ENCODE measurements at places on chromosomes 6 and 20.

DNA sequence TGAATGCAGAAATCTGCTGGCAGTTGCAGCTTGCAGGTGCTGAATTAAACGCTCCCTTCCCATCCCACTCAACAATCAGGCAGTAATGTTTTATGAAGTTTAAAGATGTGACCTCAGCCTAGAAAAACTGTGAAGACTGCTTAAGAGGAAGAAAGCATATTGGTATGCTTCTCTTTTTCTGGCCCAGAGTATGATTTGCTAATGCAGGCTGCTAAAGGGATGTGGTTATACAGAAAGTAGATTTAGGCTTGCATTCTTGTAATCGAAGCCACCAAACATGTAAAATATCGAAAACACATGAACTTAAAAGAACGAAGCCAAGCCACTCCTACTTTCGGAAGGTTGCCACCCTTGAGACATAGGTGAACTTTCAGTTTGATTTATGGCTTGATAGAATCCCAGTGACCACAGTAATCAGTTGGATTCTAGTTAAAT is 40.7 kb downstream of the MAP3K5 start:
- no peak for DNase-seq

DNA sequence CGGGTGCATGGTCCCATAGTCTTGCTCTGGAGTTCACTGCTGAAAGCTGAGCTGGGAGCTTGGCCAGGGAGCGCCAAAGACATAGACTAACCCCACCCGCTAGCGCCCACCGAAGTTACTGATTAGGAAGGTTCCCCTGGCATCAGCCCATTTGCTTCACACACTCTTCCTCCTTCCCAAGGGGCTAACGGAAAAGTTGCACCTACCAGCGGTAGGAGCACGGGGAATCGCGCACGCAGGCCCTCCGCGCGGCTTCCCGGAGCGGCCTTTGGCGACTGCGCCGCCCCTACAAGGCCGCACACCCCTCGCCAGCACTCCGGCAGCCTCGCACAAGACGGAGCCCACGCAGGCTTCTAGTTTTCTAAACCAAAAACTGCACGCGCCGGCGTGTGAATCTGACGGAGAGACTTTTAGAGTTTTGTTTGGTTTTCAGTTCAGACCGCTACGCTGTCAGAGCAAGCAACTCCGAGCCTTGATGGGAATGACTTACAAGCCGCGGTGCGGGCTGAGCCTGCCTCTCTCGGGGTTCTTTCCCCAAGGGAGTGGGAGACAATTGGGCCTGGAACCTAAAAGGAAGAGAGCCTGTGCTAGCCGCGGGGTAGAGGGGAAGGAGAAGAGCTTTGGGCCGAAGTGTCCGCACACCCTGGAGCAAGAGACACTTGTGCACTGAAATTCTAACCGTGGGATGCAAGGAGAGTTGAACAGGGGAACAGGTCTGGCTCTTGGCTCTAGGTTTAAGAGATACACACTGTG is 891 bp upstream of the POU3F2 start:
- peak; percentile 44 for DNase-seq

- DNase-seq, result no peak
Observed at GRCh38 chr6:159692303-159693127, 526 bp downstream of the SOD2 start.

GRCh38 chr6:9292975-9293374 is 857.6 kb upstream of the SLC35B3 start:
- no peak for DNase-seq

DNA sequence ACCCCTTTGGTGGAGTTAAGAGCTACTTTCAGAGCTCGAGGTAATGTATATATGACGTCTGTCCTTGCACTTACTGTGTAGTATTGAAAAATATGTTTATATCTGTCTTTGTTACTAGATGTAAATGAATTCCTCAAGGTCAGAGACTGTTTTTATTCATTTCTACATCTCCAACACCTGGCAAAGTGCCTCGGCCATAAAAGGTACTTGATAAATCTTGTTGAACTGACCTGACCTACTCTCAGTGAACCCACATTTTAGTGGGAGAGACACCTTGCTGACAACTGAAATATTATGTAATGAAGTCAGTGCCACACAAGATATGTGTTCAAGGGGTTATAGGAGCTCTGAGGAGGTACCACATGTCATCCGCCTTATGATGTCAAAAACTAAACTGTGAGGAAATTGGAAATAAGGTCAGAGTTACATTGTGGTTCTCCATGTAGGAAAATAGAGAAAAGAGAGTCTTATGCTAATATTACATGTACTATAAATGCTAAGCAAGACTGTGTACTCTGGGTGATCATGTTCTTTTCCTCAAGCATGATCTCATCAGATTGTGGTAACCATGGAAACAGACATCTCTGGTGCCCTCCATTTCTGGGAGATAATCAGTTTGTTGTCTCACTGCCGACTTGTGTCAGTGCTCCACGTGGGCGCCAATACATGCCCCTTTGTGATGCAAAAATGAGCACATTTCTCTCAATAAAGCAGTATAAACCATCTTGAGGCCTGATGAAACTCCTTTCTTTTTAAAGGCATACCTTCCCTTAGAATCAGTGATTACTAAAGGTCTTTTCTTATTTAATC is 5.7 kb upstream of the TMEM30A start:
- no peak for DNase-seq

DNA sequence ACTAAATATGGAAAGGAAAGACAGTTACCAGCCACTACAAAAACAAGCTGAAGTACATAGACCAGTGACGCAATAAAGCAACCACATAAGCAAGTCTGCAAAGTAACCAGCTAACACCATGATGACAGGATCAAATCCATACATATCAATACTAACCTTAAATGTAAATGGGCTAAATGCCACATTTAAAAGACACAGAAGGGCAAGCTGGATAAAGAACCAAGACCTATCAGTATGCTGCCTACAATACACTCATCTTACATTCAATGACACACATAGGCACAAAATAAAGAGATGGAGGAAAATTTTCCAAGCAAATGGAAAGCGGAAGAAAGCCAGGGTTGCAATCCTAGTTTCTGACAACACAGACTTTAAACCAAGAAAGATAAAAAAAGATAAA is 24.1 kb downstream of the HLA-C start:
- DNase-seq, result no peak

DNA sequence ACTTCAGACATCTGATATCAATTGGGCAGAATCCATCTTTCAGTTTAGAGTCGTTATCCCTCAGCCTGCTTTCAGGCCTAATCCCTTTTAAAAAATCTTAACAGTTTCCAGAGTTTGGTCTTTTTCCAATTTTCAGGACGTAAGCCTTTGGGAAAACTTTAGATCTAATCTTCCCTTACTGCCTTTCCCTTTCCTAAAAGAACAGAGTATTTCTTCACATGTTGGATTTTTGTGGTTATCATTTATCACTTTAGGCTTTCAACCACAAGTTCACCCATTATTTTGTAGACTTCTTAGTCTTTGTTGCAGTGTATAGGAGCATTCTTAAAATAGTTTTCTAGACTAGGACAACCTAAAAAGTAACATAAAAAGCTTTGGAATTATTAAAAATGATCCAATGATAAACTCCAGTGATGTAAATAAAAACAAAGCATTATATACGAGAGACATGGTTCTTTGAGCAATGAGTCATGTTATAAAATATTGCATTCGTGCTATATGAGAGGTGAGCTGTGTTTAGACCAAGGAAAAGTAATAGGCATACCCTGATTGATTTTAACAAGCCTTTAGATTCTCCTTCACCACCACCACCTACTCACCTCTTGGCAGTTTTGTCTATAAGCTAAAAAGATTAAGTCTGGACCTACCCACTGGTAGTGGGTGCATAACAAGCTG is 90.4 kb upstream of the MCHR2 start:
- no peak for DNase-seq

- peak; percentile 22 for DNase-seq
Observed at GRCh38 chr6:170212956-170213636, 77.8 kb downstream of the DLL1 start.

DNA sequence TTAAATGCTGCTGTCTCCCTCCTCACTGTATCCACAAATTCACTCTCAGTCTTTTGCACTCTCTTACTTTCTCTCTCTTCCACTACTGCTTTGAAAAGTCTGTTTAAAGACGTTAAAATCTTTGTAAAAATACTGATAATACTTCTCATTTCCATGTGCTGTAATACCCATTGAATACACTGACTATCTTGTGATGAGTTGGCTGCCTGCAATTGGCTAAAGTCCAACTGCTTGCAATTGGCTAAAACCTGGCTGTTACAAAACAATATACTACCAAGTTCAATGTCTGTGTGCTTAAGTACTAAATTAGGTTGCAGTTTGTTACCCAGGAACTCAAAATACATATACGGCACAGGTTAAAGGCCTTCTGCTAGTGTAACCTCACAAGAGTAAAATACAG is 264.8 kb downstream of the THBS2 start:
- DNase-seq, result no peak

DNA sequence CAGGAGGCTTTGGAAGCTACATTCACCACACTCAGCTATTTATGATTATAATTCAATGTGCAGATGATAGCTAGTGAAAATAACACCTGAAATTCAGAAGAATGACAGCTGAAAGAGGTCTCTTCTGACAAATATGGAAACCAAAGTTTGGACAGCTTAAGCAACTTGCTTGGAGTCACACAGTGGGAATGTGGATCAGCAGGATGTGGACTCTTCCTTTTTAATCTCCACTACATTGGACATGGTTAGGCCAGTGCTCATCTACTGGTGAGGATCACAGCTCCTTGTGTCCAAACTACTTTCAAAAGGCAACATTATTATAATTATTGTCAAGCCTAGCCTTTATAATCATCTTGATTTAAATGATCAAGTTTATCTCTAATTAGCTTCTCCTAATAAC is 10.4 kb downstream of the TRAPPC3L start:
- no peak for DNase-seq

DNA sequence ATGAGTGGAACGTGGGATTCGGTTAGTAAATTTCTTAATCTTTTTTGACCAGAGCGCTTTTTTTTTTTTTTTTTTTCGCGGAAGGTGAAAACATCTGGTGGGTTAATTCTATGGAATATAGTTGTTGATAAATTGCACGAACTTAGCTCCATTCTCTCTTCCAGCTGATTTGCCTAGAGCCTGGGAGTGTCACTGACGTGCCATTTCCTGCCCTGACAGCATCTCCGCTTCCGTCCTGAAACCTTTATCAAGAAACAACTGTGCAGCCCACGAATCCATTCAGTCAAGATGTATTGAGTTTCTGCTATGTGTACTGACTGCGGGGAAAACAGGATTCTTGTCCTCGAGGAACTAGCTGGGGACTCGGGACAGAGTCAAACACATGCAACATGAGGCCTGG is 59.5 kb upstream of the TGM3 start:
- no peak for DNase-seq

DNA sequence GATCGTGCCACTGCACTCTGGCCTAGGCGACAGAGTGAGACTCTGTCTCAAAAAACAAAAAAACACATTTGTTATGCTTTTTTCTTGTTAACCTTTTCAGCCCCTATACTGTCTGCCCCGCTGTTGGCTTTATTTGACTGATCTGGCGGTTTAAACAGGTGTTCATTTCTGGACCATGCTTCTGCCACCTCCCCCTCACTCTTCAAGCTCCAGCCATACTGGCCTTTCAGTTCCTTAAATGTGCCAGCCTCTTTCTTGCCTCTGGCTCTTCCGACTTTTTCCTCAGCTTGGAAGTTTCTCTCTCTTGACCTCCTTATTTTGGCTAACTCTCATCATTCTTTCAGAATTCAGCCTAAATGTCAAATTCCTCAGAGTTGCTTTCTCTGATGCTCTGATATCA is 35.2 kb upstream of the TXLNB start:
- DNase-seq, result no peak

DNA sequence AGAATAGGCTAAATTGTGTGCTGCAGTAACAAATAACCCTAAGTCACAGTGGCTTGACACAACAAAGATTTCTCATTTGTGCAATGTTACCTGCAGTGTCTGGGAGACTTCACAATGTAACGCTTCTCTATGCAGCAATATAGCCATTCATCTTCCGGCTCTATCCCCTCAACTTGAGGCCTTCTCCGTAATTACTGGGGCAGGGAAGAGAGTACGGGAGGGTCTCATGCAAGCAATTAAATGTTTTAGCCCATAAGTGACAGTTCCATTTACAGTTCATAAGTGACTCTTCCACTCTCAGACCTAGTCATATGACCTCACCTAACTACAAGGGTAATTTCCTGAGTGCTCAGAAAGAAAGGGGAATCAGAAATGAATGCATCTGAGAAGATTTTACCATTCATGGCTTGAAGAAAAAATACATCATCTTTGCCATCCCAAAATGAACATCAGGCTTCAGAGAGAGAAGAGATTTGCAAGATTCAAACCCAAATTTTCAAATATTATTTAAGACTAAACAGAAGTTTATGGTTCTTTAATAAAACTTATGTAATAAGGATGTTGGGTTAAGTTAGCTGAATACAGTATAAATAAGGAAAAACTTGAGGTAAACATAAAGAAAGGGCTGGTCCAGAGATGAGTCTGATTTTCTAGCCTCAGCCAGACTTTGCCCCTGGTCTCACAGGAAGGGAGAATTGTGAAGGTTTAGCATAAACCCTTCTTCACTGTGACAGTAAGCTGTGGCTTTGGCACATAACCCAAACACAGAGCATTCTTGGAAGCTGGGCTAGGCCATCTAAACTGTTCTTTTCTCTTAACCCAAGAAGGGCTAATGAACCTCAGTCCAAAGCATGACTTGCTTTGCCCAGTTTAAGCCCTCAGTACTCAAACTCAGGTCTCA is 13.3 kb downstream of the GPR6 start:
- DNase-seq, result no peak

GRCh38 chr6:7750197-7750596 is 24.3 kb downstream of the BMP6 start:
- no peak for DNase-seq

- DNase-seq, result no peak
Observed at GRCh38 chr6:111572216-111572706, 33.4 kb downstream of the TRAF3IP2 start.

DNA sequence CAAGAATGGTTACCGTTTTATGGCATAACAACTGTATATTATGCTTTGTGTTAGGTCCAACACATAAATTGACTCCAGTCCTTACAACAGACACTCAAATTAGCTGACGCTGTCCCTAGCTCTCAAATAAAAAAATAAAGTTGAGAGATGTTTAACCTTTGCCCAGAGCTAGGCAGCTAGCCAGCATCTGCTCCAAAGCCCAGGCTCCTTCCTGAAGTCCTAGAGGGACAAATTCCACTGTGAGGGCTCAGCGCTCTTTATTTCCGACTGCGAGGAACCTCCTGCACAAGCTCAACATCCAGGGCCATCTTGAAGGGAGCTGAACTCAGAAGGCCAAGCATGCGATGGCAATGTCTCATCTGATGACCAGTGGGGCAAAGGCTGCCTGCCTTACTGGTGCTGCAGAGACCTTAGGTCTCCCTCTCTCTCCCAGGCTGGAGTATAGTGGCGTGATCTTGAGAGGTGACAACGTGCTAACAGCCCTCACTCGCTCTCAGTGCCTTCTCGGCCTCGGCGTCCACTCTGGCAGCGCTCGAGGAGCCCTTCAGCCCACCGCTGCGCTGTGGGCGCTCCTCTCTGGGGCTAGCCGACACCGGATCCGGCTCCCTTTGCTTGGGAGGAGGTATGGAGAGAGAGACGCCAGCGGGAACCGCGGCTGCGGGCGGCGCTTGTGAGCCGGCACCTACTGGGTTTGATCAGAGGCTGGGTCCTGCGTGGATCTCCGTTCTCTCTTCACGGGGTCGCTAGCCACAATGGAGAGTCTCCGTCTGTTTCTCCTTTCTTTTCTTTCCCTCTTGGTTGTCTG is 24.7 kb upstream of the GFOD1 start:
- no peak for DNase-seq

Data from activated naive CD8-positive, alpha-beta T cell treated with anti-CD3 and anti-CD28 coated beads, Interleukin-2, amount 10 ng/mL, durations not matched to agents 7 days and 5 days (primary cell).